EL (cell line): ENCODE measurements at places on chromosomes 7 and 10.
A peak's percentile ranks its signal among the peaks of the same experiment; 100 is the strongest.

DNA sequence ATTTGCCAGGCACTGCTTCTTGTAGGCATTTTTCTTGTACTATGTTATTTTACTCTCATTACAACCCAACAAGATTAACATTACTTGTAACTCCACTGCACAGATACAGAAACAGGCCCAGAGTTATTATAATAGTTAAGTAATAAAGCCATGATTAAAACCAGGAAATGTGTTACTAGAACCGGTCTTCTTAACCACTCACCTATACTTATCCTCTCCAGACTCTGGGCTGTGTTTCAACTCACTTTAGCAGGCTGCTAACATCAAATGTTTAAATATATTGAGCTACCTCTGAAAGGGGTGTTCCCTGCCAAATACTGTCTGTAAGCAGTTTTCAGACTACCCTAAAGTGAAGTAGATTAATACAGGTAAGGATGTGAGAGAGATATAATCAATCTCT is 1227.8 kb downstream of the SORCS3 start:
- DNase-seq = no peak

- no peak for DNase-seq
Measured at GRCh38 chr10:3792710-3793219, 7.8 kb upstream of the KLF6 start.

- DNase-seq = no peak
Measured at GRCh38 chr10:12684784-12685183, 316.7 kb downstream of the CCDC3 start.

DNA sequence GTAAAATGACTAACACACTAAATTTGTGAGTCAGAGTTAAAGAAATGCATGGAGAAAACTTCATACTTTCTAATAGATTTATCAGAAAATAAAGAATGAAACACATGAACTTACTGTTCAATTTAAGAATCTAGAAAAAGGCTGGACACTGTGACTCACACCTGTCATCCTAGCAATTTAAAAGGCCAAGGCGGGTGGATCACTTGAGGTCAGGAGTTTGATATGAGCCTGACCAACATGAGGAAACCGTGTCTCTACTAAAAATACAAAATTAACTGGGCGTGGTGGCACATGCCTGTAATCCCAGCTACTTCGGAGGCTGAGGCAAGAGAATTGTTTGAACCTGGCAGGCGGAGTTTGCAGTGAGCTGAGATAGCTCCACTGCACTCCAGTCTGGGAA is 1106.2 kb upstream of the LRRN3 start:
- peak; percentile 44 for DNase-seq

- peak; percentile 78 for DNase-seq
Measured at GRCh38 chr10:12419262-12419847, 70.0 kb downstream of the CAMK1D start.

- DNase-seq = no peak
Measured at GRCh38 chr10:51227897-51228713, 153.8 kb downstream of the PRKG1 start.

DNA sequence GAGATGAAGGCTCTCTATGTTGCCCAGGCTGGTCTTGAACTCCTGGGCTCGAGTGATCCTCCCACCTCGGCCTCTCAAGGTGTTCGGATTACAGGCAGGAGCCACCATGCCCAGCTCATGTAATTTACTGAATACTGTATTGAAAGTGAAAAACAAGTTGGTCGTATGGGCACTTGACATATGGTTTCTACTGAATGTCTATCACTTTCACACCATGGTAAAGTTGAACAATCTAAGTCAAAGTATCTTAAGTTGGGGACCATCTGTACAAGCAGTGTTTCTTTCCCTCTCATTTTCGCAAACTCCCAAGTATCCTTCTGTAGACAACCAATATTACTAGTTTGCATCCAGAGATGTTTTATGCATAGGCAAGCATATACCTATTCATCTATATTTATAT is 116.6 kb downstream of the TMEM178B start:
- no peak for DNase-seq

GRCh38 chr7:55140941-55141278 is 122.1 kb downstream of the EGFR start:
- no peak for DNase-seq

DNA sequence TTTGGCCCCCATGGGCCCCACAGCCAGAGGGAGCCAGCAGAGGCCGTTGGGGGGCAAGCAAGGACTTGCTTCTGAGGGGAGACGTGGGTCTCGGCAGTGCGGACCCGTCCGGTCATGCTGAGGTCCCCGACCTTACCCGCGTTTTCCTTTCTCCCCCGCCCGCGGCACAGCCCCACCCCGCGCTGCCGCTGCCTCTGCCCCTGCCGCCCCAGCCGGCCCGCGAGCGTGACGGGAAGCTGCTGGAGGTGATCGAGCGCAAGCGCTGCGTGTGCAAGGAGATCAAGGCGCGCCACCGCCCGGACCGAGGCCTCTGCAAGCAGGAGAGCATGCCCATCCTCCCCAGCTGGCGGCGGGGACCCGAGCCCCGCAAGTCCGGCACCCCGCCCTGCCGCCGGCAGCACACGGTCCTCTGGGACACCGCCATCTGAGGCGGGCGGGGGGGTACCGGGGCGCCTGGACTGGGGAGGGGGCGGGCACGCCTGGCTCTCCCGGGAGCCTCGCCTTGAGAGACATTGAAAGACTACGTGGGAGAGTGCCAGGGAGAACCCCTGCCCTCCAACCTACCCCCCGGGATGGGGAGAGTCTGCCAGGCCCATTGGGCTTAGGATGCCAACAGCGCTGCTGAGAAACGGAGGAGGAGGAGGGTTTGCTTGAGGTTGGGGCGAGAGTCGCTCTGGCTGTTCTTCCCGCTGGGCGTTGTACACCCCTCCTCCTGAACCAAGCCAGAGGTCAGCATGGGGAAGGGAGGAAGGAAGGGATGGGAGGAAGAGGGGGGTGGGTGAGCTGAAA is 9.9 kb downstream of the NYAP1 start:
- no peak for DNase-seq

DNA sequence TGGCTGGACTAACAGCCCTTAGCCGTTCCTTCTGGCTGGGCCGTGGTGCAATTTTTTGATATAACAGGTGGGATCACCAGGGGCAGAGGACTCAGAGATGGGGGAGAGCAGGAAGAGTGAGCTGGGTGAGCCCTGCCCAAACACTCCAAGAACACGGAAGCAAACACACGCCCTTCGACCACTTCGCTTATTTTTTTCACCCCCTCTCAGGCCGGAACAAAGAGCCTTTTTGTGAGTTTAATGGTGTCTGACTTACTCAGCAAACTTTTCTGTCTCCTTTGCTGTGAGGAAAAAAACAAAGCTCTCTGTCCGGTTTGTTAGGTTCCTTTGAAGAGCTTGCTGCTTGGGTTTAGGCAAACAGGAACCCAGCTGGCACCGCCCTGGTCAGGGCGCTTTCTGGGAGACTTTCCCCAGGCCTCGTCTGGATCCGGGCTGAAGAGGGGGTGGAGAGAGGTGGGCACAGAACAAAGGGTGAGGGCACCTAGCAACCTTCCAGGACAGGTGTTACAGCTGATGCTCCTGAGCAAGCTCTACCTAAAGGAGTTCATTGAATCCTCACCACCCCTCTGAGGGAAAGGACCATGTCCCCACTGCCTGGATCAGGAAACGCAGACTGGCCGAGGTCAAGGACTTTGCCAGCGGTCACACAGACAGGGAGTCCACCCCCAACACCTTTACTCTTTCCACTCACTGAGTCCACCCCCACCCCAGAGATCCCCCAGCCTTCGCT is 23.3 kb downstream of the CALML3 start:
- peak; percentile 45 for DNase-seq
